Stimulated activated naive CD8-positive, alpha-beta T cell treated with anti-CD3 and anti-CD28 coated beads, Interleukin-15, amount 100 ng/mL, for 72 hours (primary cell): ENCODE measurements at places on chromosomes 6 and 20.

DNA sequence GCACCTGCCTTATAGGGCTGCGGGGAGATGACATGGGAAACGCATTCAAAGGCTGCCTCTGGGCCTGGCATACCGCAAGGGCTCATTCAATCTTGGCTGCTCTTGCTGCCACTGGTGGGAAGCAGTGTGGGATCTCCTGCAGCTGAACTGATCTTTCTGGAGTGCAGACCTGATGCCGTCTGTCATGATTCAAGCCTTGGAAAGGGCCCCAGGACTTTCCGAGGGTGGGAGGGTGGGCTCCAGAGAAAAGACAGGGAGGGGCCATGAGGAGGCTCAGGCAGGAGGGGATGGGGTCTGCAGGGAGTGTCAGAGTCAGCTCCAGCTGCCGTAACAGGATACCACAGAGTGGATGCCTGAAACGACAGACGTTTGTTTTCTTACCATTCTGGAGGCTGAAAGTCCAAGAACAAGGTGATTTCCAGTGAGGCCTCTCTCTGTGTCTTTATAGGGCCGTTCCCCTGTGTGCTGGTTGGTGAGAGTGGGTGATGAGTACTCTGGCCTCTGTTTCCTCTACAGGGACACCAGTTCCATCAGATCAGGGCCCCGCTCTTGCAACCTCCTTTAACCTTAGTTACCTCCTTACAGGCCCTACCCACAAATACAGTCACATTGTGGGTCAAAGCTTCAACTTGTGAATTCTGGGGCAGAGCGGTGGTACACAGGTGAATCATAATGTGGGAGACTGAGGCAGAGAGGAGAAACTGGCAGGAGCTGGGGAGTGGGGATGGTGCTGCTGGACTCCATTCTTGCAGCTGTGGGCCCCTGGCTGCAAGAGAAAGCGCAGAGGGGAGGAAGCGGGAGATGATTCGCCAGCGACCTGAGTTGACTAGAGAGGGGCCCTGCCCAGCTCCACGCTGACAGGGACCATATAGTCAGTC lies 148.4 kb downstream of the SYCP2 start:
- DNase-seq = no peak

DNA sequence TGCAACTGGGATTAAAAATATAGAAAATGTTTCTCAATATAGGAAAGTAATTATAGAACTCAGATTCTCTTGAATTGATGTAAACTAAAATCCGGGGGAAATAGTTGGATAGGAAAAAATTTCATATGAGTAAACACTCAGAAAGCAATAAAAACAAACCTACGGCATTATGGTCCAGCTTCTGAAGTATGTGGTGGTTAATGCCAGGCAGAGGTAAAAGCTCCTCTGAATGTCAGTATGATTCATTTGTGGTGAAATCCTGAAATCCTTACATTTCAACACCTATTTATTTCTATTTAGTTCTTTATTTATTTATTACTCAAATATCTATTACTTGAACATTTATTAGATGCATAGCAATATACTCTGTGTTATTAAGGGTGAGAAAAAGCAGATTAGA lies 145.1 kb downstream of the RIMS1 start:
- DNase-seq = no peak

GRCh38 chr20:4076671-4077070 lies 61.3 kb upstream of the RNF24 start:
- DNase-seq = no peak

DNA sequence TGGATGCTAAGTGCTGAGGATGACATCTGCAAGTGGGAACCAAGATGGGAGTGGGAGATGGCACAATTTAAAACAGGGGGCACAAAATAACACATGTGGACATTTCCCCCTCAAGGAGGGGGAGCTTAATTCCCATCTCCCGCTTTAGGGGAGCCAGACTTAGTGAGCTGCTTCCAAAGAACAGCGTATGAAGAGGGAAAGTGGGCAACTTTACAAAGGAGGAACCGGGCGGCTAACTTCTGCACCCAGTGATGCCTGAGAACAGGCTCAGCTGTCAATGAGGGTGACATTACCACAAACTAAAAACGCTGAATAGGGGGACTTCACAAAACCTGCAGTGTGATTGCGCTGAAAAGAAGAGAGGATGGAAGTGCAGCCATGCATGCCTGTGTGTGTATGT lies 95.5 kb upstream of the NXT1 start:
- DNase-seq = no peak

DNA sequence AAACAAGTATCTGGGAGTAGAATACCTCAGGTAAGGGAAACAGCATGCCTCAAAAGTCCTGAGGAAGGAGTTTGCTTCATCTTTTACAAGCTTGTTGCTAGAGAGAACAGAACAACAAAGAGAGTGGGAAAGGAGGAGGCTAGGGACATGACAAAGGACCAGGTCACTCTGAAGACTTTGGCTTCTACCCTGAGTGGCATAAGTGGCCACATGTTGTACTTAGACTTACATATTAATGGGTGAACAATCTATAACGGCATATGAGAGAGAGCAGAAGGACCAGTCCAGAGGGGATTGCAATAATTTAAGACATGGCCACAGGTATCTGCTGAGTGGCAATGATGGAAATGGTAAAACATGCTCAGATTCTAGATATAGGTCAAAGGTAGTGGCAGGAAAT lies 668.3 kb upstream of the ADGRB3 start:
- DNase-seq = no peak

GRCh38 chr6:91436448-91436847 lies 849.6 kb upstream of the MAP3K7 start:
- DNase-seq = no peak

DNA sequence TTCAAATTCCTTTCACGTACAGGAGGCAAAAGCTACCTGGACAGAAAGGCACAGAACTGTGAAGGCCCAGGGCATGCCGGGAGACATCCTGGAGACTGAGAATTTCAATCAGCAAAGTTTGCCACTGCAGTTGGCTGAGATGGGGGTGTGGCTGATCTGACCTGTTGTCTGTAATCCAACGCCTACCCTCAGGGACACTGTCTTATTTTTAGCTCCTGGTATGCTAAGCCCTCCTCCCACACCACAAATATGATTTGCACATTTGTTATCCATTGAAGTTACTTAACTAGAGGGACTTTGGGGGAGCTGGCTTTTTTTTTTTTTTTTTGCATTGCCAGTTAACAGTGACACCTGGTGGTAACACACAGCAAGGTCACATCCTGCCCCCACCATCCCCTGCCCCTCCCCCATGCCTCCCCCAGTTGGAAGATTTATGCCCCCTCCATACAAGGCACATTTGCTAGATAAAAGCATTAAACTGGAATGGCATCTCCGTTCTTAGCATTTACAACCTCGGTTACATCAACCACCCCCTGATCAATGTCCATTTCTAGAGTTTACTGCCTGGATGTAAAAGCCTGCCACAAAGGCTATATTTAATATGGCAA lies 40.4 kb downstream of the TTI1 start:
- no peak for DNase-seq

DNA sequence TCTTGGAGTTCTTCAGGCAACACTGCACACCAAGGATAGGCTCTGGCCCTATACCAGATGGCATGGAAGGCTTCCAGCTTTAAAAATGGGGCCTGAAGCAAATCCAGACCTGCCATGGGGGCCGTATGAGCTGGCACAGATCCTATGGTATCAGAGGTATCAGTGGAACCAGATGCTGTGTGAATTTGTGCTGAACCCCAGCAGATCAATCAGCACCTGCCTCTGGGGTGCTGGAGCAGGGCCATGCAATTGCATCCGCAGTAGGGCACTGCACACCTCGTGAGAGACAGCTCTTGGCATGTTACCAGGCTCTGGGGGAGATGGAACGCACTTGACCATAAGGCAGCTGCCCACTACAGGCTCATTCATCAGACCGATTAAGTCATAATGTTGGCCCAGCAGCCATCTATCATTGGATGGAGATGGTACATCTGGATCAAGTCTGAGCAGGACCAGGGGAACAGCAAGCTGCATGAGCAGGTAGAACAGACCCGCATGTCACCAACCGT lies 221.5 kb downstream of the MYLK4 start:
- DNase-seq = no peak

GRCh38 chr20:44702776-44703175 lies 12.4 kb upstream of the CCN5 start:
- DNase-seq = no peak

DNA sequence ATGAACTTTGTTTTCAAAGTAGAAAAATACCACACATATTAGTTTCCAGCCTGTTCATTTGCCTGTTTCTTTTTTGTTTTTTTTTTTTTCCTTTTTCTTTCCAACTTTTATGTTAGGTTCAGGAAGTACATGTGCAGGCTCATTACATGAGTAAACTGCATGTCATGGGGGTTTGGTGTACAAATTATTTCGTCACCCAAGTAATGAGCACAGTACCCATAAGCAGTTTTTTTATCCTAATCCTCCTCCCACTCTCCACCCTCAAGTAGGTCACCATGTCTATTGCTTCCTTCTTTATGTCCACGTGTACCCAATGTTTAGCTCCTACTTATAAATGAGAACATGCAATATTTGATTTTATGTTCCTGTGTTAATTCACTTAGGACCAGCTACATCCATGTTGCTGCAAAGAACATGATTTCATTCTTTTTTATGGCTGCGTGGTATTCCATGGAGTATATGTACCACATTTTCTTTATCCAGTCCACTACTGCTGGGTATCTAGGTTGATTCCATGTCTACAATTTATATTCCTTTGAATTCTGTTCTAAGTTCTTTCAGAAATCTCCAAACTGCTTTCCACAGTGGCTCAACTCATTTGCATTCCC lies 31.8 kb downstream of the SNX14 start:
- no peak for DNase-seq

GRCh38 chr20:31630187-31630790 lies 7.4 kb upstream of the COX4I2 start:
- DNase-seq = no peak

- DNase-seq = no peak
These were observed 49.1 kb upstream of the TMEM30A start for GRCh38 chr6:75333676-75334200.

DNA sequence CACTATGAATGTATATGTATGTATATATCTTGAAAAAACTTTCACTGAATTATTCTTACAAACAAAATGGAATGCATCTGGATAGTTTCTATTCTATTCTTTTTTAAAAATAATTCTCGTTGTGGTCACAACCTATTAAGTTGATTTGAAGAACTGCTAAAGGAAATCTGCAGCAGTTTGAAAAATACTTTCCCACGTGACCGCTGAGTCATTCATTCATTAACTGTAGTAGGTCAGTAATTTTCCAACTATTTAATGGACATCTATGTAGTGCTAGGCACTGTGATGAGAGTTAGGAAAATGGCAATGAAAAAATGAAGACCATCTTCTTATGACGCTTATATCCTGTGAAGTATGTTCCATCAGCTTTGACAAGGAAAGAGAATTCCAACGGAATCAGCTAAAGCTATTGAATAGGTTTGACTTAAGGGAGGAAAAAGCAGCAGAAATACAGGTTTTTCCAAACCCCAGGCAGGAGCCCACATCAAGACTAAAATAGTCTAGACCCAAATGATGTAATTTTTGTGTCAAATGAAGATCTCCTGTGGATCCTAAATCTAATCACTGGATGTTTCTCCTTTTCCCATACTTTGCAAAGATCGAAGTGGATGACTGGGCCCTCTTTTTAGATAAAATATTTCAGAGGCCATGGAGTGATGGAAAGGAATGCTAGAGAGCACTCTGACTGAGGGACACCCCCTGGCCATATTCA lies 4.1 kb upstream of the EFHC1 start:
- no peak for DNase-seq

GRCh38 chr20:18363708-18364107 lies 75.4 kb downstream of the ZNF133 start:
- no peak for DNase-seq

DNA sequence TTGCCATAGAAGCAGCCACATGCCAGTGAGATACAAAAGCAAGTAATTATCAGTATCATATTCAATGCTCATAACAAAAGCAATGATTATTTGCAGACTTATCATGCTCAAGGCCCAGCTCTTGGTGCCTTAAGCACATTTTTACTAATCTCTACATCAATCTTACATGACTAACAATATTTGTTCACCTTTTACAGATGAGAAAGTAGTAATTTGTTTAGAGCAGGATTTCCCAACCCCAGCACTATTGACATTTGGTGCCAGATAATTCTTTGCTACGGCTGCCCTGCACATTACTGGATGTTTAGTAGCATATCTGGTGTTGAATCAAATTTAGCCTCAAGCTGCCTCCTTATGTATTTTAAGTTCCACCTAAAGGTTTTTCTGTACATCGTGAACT lies 19.0 kb upstream of the DOK5 start:
- DNase-seq = no peak

DNA sequence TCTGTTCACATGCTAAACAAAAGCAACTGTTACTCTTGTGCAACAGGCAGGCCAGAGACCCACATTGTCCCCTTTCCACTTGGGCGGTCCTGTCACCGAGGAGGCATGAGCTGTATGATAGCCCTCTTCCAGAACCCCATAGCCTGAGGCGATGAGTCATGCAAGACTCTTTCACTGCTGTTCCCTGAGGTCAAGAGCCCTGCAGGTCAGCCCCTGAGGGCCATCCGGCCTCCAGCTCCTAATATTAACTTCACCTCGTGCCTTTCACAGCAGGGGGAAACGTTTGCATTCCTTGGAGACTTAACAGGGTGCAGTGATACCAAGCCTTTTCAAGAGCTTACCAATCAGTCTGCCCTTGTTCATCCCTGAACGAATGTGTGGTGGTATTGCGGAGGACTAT lies 253.3 kb upstream of the ECI2 start:
- DNase-seq = no peak

DNA sequence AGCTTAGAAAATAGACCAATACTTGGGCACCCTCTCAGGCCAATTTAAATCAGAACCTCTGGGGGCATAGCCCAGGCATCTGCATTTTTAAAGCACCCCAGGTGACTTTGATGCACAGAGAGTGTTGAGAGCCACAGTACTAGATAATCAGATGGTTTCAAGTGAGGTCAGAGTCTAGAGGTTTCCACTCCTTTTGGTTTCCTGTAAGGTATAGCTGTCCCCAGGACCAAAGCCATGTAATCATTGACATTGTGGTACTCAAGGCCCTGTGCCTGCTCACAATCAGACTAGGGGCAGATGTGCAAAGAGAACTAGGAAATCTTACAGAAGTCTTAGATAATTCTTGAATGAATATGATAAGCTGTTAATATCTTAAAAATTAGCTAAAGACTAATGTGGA lies 9.1 kb downstream of the FILIP1 start:
- no peak for DNase-seq

DNA sequence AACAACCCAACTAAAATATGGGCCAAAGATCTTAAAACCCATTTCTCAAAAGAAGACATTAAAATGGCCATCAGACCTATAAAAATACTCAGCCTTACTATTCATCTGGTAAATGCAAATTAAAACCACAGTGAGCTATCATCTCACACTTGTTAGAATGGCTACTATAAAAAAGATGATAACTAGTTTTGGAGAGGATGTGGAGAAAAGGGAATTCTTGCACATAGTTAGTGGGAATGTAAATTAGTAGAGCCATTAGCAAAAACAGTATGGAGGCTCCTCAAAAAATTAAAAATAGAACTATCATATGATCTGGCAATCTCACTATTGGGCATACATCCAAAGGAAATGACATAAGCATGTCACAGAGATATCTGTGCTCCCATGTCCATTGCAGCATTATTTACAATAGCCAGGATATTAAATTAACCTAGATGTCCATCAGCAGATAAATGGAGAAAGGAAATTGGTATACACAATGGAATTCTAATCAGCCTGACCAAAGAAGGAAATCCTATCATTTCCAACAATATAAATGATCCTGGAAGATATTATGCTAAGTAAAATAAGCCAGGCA lies 2.9 kb downstream of the SIRPB1 start:
- no peak for DNase-seq
